ENCODE measurements at places on chromosomes 2 and 18. TPM values are rescaled to one million over a fixed set of nuclear protein-coding genes. Genes with fewer than 3 reads are reported as not detected.

The MC5R gene
- not detected for total RNA-seq

The CMPK2 gene
- 1.00 TPM for total RNA-seq

The STK17B gene
- 6.6 TPM for total RNA-seq

The KIAA2012 gene
- total RNA-seq = not detected

The IL36RN gene
- total RNA-seq = 0.13 TPM

The NDC80 gene
- 16.5 TPM for total RNA-seq

The CCDC74B gene
- 6.1 TPM for total RNA-seq

The CDKL4 gene
- not detected for total RNA-seq

The REG3A gene
- total RNA-seq = not detected

The DNMT3A gene
- total RNA-seq = 9.7 TPM

The PFN4 gene
- 1.1 TPM for total RNA-seq

The DYSF gene
- total RNA-seq = 1.2 TPM

The SH2D6 gene
- total RNA-seq = 1.2 TPM

The GPR148 gene
- total RNA-seq = not detected

The L3MBTL4 gene
- total RNA-seq = not detected

The INHBB gene
- 14.2 TPM for total RNA-seq

The FABP1 gene
- total RNA-seq = not detected
